CD4-positive, alpha-beta T cell treated with Interferon alpha-2 for 1 hour (primary cell): ENCODE measurements at places on chromosomes 5 and 9.

DNA sequence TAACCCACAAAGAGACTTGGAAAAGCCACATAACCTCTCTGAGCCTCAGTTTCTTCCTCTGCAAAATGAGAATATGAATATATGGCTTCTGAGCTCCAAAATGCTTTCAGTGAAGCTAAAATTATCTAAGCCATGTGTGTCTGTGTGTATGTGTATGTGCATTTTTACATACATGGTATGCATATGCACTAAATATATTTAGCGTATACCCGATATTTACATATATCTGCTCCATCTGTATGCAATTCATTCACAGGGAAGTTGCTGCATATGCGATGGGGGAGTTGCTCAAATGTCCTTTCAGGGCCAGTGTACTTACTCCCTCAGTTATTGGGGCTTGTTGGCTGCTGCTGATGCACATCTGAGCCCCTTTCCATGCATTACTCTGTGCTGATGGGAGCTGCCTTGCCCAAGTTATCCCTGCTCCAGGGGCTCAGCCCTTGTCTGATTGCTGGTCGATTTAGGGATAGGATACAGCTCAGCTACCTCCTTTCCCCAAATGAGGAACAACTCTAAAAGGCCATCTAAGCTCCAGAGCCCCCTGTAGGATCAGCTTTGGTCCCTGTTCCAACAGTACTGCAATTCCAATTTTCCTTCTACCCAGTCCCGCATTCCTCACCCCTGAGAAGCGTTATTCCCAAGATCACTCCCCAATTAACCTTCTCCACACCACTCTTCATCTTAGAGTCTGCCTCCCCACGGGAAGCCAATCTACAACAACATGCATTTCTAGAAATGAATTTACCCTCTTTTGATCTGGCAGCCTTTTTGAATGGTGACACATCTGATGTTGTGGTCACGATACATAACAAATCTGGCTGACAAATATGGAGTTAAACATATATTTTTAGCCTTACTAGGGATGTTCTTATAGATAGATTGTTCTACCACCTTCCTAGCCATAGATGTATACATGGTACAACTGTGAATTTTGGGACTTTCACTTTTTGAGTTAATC is 15.9 kb downstream of the RHOBTB3 start:
- no peak for DNase-seq

GRCh38 chr9:108180541-108180940 is 675.2 kb downstream of the ACTL7B start:
- DNase-seq = no peak

DNA sequence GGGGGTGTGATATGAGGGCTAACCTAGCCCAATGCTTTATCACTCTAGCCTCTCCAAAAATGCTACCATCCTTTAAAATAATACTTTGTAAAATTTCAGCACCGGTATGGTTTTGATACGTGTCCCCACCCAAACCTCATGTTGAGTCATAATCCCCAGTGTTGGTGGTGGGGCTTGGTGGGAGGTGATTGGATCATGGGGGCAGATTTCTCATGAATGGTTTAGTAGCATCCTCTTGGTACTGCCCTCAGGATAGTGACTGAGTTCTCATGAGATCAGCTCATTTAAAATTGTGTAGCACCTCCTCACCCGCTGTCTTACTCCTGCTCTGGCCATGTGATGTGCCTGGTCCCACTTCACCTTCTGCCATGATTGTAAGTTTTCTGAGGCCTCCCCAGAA is 35.0 kb upstream of the ANKH start:
- DNase-seq = no peak

DNA sequence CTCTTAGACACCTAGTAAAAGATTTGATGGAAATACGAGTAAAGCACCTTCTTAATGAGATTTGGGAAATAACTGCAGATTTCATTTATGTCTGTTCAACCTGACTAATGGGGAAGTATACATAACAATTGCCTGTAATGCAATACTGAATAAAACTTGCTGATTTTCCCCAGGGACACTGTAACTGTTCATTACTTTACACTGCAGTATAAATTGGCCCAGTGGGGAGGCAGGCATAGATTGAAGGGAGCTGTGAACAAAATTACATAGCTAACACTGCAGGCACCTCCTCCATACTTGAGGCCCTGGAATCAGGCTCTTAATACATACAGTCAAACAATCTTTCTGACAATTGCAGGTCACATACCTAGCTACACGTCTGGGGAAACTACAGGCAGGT is 216.2 kb downstream of the PTPRD start:
- DNase-seq = no peak

DNA sequence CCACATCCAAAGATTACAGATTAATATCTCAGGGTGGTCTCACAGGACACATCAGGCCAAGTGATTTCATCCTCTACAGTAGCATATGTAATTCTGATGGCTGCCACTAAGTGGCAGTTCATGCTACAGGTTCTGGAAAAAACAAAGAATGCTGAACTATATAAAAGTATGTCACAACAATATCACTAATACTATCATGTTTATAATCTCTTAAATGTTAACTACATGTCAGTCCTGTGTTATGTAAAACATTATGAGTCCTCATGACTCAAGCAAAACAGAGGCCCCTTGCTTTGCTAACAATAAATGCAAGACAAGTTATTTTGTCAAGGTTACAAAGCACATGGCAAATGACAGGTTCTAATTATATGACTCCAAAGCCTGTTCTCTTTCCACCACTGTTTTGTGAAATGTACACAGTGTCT is 233.2 kb downstream of the FBXL17 start:
- no peak for DNase-seq

DNA sequence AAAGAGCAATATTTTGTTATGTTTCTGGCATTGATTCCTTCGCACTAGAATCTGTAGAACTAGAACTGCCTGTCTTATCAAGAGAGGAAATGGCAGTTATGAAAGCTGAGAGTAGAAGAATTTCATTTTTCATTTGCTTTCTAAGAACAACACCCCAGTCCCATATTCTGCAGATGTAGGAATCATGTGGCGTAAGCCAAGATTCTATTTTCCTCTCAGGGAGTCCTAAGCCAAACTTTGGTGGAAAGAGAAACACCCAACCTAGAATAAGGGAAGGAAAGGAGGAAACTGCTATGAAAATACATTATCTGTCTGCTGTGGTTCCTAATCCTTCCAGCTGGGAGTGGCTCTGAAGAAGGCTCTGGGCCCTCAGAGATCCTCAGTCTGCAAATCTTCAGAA is 1176.9 kb upstream of the C9orf72 start:
- no peak for DNase-seq

GRCh38 chr9:36876056-36876455 is 158.0 kb downstream of the PAX5 start:
- DNase-seq = no peak

- no peak for DNase-seq
Observed at GRCh38 chr5:151682751-151683331, 3.9 kb downstream of the SPARC start.

- DNase-seq = no peak
Observed at GRCh38 chr9:134395737-134396257, 69.5 kb downstream of the RXRA start.

- DNase-seq = no peak
Observed at GRCh38 chr9:86637515-86637914, 283.3 kb upstream of the TUT7 start.

DNA sequence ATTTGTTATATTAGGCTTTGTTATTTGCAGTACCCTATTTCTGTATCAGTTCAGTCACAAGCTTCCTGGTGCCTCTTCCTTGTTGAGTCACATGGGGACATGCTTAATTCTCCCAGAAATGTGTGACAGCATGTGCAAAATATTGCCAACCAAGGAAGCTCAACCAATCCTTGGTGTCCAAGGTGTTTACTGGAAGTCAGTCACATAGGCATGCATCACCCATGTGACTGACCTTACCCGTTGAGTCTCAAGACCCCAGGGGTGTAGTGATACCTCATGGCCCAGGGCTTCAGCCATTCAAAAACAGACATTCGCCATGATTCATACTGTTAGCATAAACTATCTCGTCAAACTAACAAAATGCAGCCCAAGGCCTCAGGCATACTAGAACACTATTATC is 9.3 kb upstream of the ANKDD1B start:
- no peak for DNase-seq

DNA sequence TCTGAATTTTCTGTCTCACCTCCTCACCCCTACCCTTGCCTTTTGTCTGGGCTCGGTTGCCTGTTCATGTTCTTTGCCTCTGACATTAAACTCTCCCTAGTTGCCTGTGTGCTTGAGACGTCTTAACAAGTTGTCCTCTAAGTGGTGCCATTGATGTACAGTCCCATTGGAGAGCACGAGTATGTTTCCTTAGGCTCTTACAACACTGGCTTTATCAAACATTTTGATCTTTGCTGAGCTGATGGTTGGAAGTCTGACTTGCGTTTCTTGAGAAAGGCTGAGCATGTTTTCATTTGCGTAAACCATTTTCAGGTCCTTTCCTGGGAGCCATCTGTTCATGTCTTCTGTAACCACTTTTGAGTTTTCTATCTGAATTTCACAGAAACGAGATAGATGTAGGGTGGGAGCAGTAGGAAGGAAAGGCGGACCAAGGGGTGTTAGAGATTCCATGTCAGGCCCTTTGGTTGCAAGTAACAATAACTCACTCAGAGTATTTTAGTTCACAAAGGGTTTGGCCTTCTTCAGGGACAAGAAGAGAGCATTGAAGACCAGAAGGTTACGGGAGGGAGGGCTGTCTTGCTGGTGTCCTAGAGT is 35.4 kb downstream of the OTULIN start:
- DNase-seq = no peak

GRCh38 chr5:95519681-95520080 is 35.1 kb downstream of the SKIC3 start:
- no peak for DNase-seq

- DNase-seq = no peak
Observed at GRCh38 chr9:77392328-77392727, 215.0 kb downstream of the VPS13A start.

- no peak for DNase-seq
Observed at GRCh38 chr5:107515521-107516080, 155.1 kb downstream of the EFNA5 start.

- DNase-seq = no peak
Observed at GRCh38 chr5:82849885-82850284, 227.3 kb downstream of the TMEM167A start.

- no peak for DNase-seq
Observed at GRCh38 chr9:15889555-15889954, 336.7 kb downstream of the CCDC171 start.

- DNase-seq = no peak
Observed at GRCh38 chr9:128729302-128729701, 5.4 kb upstream of the ZDHHC12 start.

DNA sequence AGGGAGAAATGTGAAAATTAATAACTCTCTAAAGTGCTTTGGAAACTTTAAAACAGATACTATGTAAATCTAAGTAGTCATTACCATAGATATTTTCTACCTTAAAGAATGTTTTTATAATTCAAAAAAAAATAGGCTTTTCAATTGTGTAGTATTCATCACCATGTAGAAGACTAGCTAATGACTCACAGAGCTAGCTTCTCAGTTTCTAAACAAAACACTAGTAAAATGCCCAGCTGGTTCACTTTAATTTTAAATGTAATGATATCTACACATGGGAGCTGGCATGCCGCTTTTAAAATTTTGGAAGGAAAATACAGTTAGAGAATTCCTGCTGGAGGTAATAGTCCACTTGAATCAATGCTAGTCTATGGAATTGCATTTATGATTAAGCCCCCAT is 509.8 kb downstream of the CSNK1G3 start:
- no peak for DNase-seq

GRCh38 chr5:147427521-147428401 is 82.1 kb downstream of the DPYSL3 start:
- DNase-seq = no peak

DNA sequence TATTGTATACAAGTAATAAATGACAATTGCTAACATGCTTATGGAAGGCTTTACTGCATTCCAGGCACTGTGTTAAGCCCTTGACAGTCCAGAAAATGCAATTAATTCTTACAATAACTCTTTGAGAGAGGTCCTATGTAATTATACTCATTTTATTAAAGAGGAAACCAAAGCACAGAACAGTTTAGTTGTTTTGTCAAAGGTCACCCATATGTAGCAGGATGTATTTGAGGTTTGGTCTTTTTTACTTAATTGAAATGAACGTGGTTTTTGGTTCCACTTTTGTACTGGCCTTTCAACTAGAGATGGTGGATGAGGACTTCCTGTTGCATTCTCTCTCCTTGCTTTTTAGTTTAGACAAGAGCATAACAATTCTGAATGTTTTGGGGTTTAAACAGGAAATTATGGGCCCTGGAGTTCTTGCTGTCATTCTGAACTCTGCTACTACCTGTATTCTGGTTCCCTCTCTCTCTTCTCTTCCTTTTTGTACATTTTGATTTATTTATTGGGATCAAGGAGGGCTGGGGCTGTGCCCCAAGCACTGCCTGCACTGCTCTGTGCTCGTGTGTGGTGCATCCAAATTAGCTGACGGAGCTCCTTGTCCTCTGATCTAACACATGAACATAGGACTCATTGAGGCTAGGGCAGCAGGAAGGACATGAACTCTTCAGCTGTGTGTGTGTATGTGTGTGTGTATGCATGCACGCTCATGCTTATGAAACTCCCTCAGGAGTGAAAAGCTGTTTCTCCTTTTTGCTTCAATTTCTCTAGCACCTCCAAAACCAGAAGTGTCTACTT is 47.4 kb downstream of the SLC28A3 start:
- peak; percentile 10 for DNase-seq

GRCh38 chr5:59065554-59065953 is 482.7 kb downstream of the RAB3C start:
- DNase-seq = no peak

DNA sequence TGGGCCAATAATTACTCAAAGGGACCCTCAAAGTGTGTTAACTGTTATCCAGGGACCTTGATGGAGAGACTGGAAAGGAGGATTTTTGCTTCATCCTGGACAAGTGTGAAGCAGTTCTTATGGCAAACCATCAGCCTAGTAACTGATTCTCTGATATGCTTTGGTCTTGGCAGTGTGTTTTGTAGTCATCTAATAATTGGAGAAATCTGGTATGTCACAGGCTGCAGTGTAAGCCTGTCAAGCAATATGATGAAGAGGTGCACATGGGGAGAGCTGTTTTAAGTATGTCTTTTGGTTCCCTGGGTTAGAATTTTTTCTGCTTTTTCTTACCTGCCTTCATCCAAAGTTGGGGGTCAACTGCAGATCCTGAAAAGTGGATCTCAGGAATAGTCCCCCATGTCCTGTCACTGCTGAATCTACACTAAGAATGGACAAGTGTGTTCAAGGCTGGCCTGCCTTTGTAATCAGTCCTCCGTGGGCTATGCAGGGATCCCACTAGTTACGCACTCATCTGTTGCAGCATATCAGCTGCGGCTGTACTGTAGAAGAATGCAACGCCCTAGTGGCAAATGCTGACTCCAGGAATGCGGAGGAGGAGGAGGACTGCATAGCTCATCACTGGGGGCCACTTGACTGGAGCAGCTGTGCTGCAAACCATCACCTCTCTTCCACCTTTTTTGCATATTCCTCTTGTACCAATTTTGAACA is 1.9 kb downstream of the SPTAN1 start:
- peak; percentile 30 for DNase-seq

GRCh38 chr9:38202336-38202938 is 133.4 kb upstream of the SHB start:
- DNase-seq = no peak
